NCI-H2081 treated with DMSO at 0.1 percent for 48 hours (cell line): ENCODE measurements at places on chromosomes 3 and 15.

DNA sequence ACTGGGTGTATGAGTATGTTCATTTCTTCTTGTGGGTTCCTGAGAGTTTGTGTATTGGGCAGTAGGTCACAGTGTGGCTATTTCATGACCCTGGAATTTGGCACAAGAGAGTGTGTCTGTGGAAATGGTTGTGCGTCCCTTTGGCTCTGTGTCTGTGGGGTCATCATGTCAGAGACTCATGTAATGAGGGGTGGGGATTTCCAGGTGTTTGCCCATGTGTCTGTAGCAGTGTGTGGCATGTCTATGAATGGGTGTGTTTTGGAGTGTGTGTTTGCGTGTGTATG, 1.3 kb upstream of the GATA2 start:
- no peak for DNase-seq

DNA sequence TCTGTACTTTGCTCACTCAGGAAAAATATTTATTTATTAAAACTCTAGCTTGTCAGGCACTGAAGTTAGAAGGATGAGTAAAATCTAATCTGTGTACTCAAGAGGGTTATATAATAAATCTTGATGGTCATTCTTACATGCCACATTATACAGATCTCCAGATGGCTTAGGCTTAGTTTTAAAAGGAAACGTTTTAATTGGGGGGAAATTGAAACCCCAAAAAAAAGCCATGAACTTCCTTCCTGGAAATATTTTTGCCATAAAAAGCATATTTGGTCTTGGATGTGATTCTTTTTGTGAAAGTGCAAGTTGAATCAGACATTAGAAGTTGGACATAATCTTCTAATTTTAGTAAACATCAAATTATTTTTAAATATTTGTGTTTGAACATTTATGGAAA, 6.0 kb downstream of the SENP8 start:
- no peak for DNase-seq

- no peak for DNase-seq
Observed at GRCh38 chr15:83380059-83380458, 67.1 kb upstream of the SH3GL3 start.

DNA sequence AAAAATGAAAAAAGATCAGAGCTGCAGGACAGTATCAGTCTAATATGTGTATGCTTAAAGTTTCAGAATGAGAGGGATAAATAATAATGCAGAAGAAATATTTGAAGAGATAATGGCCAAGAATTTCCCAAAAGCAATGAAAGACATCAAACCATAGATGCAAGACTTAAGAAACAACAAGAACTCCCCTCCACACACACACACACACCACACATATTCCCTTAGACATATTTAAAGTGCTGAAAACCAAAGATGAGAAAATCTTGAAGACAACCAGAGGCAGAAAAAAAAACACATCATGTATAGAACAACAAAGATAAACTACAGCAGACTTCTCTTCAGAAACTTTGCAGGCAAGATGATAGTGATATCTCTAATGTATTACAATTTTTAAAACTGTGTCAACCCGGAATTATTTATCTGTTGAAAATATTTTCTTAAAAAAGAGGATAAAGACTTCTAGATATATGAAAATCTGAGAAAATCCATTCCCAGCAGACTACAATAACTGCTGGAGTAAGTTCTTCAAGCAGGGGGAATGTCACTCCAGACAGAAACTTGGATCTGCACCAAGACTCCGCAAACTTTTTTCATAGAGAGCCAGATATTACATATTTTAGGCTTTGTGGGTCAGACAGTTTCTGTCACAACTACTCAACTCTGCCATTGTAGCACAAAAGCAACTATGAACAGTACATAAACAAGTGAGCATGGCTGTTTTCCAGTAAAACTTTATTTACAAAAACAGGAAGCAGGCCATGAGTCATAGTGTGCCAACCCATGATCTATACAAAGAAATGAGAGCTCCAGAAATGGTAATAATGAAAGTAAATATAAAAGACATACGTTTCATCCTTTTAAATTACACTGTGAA, 223.4 kb upstream of the CGNL1 start:
- DNase-seq: no peak

DNA sequence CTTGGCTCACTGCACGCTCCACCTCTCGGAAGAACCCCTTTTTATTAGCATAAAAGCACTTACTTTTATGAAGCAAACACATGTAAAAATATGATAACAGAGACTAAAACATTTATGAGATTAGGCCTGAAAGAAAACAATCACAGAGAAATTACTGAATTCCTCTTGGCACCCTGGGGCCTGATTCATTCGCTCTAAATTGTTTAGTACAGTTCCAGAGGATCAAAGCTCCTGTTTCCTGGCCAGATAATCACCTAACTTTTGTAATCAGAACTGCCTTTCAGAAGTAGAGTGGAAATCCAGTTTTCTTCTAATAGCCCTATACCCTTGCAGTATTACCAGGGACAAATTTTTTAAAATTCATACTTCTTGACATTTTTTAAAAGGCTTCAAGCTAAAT, 6.4 kb downstream of the NPAP1 start:
- DNase-seq: no peak

DNA sequence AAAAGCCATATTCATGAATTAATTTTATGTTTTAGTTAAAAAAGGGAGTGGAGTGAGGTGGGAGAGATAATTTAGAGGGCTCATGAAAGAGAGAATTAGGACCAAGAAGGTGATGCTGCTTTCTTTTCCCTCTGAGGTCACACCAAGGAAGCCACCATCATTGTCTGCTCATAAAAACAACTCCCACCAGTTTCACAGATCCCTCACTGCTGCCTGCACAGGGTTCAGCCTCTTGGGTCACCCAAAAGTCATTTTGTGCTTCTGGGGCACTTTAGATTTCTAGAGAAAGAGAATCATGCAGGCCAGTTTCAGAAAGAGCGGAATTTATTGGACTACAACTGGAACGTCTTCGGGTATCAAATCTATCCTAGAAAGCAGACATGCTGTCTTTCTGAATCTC, 241.4 kb upstream of the EOMES start:
- no peak for DNase-seq

DNA sequence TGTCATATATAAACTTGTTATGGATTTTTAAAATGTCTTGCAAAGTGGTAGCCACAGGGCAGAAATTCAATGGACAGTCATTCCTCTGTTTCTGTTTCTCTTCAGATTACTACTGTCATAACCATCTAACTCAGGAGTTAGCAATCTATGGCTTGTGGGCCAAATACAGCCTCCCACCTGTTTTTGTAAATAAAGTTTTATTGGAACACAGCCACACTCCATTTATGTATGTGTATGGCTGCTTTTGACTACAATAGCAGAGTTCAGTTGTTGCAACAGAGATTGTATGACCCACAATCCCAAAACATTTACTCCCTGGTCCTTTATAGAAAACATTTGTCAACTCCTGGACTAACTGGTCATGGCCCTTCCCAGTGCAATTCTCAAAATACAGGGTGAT, 20.0 kb downstream of the SLC27A2 start:
- no peak for DNase-seq

GRCh38 chr3:50806806-50807205, 132.1 kb downstream of the DOCK3 start:
- DNase-seq: no peak

DNA sequence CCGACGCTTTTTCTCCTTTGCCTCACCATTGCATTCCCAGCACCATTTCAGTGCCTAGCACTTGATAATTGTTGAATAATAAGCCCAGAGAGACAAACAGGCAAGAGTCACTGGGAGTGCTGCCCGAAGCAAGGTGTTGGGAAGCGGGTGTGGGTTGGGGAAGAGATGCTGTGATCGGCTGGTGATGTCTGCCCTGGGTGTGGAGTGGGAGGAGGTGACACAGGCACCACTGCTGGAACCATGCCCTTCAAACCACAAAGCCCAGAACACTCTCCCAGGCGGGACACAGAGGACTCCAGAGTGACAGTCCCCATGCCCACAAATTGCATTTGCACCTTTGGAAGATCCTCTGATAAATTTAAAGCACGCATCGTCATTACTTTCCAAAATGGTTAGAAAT, 148.2 kb downstream of the CHSY1 start:
- no peak for DNase-seq
